ENCODE measurements at places on chromosomes 7 and 10.
A peak's percentile ranks its signal among the peaks of the same experiment; 100 is the strongest.

GRCh38 chr10:7433861-7434260, 23.0 kb upstream of the SFMBT2 start:
- no peak for DNase-seq

GRCh38 chr7:129366-130221, 62.8 kb upstream of the FAM20C start:
- DNase-seq: peak; percentile 52

GRCh38 chr7:18590744-18591340, 95.3 kb downstream of the HDAC9 start:
- DNase-seq: no peak

DNA sequence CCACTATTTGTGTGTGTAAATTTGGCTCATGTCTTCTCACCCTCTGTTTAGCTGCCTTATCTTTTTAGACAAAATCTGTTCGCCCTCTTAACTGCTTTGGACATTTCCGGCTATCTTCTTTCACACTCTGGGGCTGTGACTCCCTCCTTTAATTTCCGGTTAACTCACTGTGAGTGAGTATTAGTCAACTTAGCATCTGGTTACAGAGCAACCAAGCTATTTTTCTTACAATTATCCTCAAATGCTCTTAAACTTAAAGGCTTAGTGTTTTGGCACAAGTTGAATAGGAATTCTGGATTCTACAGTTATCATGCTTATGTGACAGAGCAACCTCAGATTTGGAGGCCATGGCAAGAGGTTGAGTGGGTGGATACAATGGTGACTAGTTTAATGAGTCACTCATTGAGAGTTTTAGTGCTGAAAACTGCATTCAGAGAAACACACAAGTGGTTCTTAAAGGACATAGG, 177.6 kb upstream of the SEMA3A start:
- no peak for DNase-seq

GRCh38 chr10:5561704-5562645, 37.2 kb downstream of the CALML3 start:
- DNase-seq: no peak

- DNase-seq: no peak
These were observed 4.4 kb upstream of the MAD1L1 start for GRCh38 chr7:2237109-2237602.

DNA sequence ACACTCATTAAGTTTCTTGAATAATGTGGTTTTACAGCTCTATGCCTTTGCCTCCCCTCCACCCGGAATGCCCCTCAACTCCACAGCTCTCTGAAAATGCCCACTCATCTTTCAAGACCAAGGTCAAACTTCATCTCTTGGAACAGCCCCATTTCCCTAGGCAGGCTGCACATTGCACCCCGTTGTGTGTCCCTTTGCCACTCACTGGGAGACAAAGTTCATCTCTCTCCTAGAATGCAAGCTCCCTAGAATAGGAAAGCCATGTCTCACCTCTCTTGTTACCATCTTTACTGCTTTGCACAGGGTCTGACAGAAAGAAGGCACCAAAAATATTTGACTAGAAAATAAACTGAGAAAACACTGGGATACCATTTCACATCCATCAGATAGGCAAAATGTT, 33.3 kb downstream of the UBE2H start:
- DNase-seq: no peak

- no peak for DNase-seq
These were observed 100.1 kb downstream of the DNAJB6 start for GRCh38 chr7:157436763-157437480.

DNA sequence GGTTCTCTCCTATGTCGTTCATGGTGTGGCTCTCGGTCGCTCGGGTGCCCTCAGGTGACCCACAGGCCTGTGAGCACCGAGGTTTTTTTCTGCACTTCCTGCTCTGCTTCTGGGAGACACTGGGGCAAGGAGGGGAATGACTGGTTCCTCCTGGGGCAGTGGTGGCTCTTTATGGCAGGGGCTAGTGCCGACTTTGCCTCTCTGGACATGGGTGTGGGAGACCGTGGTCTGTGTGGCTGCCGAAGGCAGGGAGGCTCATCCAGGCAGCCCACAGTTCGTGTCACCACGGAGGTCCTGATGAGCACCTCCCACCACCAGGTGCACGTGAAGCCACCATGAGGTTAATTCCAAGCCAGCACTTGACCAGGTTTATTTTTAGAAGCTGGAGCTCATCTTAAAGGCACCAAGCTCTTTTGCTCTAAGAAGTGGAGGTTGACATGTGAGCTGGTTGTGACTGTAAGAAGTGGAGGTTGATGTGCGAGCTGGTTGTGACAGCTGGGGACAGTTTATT, 24.7 kb upstream of the DPYSL4 start:
- DNase-seq: no peak

- no peak for DNase-seq
These were observed 1.0 kb upstream of the FAM20C start for GRCh38 chr7:191105-191980.

GRCh38 chr7:49937608-49938007, 155.4 kb downstream of the ZPBP start:
- no peak for DNase-seq

- DNase-seq: no peak
These were observed 125.3 kb downstream of the REEP3 start for GRCh38 chr10:63646491-63646890.

GRCh38 chr7:82179311-82179710, 264.3 kb downstream of the CACNA2D1 start:
- DNase-seq: no peak

DNA sequence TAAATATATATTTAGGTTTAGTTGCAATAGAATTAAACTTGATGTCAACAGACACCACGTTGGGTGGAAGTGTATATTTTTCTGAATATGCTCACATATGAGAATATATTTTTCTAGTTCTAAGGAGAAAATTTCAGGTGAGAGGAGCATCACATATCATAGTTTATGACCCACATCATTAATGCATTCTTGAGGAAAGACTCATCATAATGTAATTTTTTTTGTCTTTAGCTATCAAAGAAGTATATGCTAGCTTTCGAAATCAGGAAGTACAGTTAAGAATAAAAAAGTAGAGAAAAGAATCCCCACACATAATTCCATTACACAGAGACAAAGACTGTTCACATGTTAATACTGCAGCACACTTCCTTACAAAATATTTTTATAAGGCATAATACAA, 30.4 kb downstream of the A1CF start:
- DNase-seq: no peak

DNA sequence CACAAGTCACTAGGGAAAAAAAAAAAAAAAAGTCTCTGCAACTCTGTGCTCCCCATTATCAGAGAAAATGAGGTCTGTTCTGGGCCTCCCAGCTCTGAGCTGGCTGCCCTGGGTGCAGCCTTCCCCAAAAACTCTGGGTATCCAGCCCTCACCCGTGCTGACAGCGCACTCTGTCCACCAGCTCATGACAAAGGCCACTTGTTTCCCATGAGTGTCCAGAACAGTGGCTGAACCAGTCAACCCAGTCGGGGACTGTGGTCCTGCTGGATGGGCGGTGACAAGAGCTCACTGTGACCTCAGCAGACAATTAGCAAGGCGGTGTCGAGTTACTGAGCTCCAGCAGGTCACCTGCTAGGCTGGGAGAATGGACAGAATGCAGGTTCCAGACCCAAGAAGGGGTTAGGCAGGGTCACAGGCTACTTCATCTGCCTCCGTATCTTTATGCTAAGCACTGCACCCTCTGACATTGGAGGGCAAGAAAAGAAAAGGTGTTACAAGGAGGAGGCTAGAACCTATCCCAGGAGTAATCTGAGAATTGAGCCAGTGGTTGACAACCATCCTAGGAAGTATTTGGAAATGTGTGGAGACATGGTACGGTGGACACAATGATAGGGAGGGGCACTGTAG, 37.2 kb downstream of the DLG5 start:
- peak; percentile 65 for DNase-seq

- DNase-seq: no peak
These were observed 18.4 kb downstream of the RBM48 start for GRCh38 chr7:92546856-92547497.

DNA sequence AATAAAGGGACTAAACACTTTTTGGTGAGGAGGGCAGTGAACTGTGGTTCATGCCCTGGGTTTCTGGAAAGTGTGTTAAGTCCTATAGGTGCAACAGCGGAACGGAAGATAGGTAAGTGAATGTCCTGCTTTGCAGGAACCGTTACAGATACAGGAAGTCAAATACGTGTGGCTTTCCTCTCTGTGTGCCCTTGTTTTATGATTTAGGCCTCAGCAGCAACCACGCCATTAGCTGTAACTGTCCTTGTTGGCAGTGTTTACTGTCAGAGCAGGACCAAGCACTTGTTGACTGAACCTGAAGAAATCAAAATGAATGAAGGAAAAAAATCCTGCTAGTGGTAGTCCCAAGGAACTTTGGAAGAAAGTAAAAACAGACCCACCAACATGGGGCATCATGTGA, 150.3 kb downstream of the PIP4K2A start:
- no peak for DNase-seq

- no peak for DNase-seq
These were observed 20.1 kb downstream of the TMEM168 start for GRCh38 chr7:112770051-112770450.

GRCh38 chr10:122503012-122503411, 41.7 kb downstream of the HTRA1 start:
- DNase-seq: no peak

DNA sequence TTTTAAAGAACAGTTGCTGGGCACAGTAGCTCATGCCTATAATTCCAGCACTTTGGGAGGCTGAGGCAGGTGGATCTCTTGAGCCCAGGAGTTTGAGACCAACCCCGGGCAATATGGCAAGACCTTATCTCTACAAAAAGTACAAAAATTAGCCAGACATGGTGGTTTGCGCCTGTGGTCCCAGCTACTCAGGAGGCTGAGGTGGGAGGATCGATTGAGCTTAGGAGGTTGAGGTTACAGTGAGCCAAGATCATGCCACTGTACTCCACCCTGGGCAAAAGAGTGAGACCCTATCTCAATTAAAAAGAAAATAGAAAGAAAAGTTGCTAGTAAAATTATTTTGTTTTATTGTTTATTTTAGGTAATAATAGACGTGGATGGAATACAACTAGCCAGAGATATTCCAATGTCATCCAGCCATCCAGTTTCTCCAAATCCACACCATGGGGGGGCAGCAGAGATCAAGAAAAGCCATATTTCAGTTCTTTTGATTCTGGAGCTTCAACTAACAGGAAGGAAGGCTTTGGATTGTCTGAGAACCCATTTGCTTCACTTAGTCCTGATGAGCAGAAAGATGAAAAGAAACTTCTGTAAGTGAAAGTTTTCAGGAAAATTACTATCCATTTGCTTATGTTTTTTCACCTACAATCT, 3.0 kb downstream of the NUP42 start:
- peak; percentile 64 for DNase-seq

DNA sequence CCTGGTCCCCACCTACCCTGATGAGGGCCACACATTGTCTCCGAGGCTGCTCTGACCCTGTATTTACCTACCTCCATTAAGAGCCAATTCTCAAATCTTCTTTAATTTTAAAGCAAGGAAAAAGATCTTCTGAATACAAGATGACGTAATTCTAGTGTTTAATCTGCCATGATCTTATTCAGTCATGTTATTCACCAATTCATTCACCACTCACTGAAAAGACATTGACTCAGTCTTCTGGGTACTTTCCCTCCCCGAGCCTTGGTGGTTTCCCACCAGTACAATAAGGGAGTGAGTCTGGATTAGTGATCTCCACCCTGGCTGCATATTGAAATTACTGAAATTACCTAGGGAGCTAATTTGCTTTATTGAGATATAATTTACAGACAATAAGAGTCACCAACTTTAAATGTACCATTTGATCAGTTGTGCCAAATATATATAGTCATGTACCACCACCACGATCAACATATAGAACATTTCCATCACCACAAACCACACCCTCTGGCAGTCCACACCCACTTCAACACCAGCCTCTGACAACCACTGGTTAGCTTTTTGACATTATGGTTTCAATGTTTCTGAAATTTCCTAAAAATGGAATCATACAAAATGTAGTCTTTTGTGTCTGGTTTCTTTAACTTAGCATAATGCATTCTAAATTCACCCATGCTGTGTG, 117.5 kb upstream of the UNC5B start:
- DNase-seq: no peak

DNA sequence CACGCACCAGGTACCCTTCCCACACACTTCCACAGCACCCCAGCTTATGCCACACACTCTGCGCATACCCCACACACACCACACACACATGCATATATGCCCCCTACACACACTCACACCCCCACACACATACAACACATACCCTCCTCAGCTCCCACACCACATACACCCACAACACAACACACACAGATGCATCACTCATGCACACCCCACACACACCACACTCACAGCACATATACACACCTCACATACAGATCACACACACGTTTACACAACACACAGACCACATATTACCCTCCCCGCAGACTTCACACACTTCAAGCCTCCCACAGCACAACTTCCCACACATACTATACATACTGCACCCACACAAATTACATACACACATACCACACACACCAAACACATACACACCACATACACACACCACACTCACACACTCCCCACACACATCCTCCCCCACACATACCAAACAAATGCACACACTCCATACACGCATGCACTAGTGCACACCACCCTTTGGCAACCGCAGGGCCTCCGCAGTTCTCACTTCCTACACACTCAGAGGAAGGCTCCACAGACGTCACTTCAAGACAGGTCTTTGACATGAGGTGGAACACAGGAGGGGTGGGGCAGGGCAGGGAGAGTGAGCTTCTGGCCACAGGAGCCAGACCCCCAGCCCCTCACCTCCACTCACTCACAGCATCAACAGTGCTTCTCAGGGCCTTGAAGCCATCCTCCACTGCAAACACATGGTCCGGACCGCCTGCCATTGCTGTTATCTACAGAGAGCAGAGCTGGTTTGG, 18.5 kb upstream of the ANTXRL start:
- DNase-seq: no peak

- no peak for DNase-seq
These were observed 6.9 kb downstream of the CDHR1 start for GRCh38 chr10:84201244-84201606.

- DNase-seq: no peak
These were observed 7.6 kb downstream of the SP8 start for GRCh38 chr7:20779041-20779440.

DNA sequence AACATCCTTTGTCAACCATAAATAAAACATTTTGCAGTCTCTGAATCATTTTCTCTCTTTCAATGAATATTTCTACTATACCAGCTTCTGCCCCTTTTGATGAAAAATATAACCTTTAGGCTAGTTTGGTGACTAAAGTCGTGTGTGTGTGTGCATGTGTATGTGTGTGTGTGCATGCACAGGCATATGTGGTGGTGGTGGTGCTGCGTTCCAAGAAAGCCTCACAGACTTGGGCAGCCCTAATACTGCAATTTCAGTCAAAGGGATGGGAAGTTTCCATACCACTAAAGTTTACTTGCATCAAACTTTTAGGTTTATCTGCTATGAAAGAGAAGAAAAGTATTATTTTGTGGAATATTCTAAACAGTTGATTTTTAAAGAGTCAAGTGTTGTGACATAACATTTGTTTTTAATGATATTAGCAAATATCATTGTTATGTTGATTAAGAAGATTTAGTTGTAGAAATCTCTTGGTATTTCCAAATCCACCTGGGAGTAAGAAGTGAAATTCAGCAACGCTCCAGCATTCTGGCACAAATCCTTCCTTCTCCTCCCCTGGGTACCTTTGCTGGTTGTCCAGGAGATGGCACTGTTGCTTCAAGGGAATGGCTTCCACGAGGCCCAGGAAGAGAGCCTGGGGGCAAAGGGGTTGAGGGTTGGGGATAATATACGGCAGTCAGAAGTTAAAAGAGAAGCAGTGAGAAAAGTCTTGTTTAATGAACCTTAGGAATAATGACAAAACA, 41.5 kb downstream of the ASB4 start:
- DNase-seq: peak; percentile 53
